Activated T-helper 1 cell treated with anti-CD3 and anti-CD28 coated beads, Interleukin-2, amount 50 U/mL, for 16 hours (primary cell): ENCODE measurements at places on chromosomes 7 and 10.
A peak's percentile ranks its signal among the peaks of the same experiment; 100 is the strongest.

GRCh38 chr7:157590526-157590925 lies 253.7 kb downstream of the DNAJB6 start:
- no peak for DNase-seq

GRCh38 chr7:47561715-47562446 lies 20.0 kb downstream of the TNS3 start:
- DNase-seq: no peak

GRCh38 chr7:108203537-108203936 lies 73.4 kb upstream of the LAMB4 start:
- no peak for DNase-seq

- DNase-seq: no peak
Measured at GRCh38 chr10:4980793-4981192, 17.6 kb downstream of the AKR1C1 start.

DNA sequence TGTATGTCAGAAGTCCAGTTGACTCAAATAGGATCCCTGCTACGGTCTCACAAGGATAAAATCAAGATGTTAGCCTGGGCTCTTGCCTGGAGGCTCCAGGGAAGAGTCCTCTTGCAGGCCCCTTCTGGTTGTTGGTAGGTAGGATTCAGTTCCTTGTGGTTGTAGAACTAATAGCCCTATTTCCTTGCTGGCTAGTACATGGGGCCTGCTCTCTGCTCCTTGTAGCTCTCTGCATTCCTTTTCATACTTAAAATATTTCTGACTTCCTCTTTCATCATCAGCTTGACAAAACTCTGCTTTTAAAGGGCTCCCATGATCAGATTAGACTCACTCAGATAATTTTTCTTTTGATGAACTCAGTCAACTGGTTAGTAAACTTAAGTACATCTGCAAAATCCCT lies 756.7 kb downstream of the GATA3 start:
- DNase-seq: no peak

DNA sequence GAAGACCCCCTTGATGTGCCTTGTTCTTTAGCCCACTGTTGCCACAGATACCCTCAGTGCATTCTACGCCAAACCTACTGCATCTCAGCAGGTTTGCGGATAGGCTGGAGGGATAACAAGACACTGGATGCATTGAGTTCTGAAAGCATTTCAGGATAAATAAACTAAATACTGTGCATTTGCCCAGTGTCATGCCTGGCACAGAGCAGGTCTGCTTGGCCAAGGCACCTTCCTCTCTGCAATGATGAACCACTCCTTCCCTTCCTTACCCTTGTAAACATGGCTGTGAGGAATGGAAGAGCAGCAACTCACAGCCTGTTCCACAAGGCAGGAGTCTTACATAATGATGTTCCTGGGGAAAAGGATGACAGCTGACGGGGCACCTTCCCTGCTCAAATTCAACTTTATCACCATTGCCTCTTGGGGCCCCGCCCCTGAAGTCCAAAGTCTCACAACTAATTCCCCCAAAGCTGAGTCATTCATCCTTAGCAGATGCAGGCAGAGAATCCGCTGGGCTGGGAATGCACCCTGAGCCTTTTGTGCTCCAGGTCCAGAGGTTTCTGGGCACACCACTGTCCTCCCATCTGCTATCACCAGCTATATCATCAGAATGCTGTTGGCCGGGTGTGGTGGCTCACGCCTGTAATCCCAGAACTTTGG lies 11.6 kb downstream of the DDX56 start:
- DNase-seq: no peak

DNA sequence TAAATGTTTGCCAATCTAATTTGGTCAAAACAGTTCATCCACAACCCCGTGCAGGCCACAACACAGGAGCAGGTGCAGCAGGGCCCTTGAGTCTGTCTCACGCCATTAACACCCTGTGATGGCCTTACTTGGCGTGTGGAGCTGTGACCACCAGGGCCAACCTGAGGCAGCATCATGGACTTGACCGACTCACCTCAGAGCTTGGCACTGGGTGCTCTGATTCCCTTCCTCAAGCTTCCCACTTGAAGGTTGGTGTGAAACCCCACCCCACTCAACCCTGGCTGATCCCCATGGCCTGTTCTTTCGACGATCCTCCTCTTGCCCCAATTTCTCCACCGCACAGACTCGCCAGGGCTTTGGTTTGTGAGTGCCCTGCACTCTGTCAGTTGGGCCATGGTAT lies 623.1 kb downstream of the PTPRN2 start:
- DNase-seq: no peak

DNA sequence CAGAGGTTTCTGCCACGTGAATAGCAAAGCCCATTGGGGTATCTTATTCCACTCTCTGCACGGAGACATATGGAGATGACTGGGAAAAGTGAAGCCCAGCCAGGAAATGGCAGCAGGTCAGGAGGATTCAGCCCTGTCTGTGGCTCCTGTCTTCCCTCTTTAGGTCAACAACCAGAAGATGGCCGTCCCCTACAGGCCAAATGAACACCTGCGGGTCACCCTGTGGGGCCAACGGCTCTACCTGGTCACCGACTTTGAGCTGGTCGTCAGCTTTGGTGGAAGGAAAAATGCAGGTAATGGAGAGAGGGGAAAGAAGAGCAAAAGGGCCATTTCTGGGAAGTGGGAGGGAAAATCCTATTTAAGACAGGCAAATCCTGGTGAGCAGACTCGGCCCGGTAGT lies 38.3 kb downstream of the EPHB4 start:
- DNase-seq: no peak

DNA sequence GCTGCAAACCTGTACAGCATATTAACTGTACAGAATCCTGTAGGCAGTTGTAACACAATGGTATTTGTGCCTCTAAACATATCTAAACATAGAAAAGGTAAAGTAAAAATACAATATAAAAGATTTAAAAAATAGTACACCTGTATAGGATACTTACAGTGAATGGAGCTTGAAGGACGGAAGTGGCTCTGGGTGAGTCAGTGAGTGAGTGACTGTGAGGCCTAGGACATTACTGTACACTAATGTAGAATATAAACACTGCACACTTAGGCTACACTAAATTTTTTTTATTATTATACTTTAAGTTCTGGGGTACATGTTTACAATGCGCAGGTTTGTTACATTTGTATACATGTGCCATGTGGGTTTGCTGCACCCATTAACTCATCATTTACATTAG lies 97.3 kb upstream of the STK17A start:
- no peak for DNase-seq

- no peak for DNase-seq
Measured at GRCh38 chr10:125515571-125515970, 167.4 kb downstream of the TEX36 start.

- no peak for DNase-seq
Measured at GRCh38 chr7:157017149-157017548, 6.7 kb upstream of the MNX1 start.

- DNase-seq: no peak
Measured at GRCh38 chr7:108455998-108456677, at the start of gene NRCAM. Gene NRCAM, minus strand, starts transcription at chr7:108456436. Its CDS starts 216,372 bp downstream, at chr7:108240064.

DNA sequence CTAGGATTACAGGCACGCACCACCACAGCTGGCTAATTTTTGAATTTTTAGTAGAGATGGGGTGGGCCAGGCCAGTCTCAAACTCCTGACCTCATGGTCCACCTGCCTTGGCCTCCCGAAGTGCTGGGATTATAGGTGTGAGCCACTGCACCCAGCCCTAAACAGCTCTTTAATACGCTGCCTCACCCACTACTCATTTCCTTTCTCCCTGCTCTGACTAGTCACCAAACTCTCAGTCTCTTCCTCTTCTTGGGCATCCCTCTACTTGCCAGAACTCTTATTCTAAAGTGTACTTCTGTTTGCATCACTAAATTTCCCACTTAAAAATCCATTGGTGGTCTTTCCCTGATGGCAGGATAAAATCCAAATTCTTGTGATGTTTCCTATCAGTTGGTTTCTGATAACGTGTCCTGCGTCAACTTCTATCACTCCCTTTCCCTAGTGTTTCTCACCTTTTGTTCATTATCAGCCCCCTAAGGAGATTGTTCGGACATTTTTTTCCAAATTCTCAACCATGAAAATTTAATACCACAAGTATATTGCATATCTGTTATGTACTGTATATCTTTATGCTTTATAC lies 124.7 kb downstream of the CUBN start:
- no peak for DNase-seq

DNA sequence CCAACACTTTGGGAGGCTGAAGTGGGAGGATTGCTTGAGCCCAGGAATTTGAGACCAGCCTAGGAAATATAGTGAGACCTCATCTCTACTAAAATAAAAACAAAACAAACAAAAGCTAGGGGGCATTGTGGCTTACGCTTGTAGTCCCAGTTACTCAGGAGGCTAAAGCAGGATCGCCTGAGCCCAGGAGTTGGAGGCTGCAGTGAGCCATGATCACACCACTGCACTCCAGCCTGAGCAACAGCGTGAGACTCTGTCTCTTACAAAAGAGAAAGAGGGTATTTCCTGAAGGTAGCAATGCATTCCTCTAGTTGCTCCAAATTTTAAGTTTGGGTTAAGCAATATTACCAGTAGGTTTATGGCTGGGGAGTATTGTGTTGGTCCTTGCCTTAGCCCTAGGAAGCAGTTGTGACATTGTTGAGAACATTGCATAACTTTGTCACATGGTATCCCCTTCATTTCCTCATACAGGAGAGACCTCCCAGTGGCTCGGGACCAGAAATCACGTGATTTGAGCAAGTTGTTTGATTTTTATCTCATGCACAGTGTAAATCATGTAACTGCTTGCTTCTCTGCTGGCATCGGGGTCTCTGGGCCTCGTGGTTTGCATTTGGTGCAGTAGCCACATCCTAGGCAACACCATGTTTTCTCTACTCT lies 23.3 kb upstream of the SMARCD3 start:
- no peak for DNase-seq

DNA sequence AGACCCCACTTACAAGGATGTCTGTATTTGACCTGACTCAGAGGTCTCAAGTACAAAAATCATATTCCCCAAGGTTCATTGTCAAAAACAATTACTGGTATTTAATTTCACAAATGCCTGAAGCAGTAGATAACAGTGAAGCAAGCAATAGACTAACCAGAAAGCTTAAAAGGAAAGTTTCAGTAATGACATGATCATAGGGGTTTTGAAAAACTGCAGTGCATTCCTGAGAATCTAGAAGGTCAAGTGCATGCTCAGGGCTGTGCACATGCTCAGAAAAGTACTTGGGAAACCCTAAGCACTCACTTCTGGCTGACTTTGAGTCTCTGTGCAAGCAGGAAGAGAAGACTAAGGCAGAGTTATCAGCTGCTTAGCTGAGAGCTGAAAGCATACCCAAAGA lies 27.1 kb downstream of the RASGEF1A start:
- no peak for DNase-seq

DNA sequence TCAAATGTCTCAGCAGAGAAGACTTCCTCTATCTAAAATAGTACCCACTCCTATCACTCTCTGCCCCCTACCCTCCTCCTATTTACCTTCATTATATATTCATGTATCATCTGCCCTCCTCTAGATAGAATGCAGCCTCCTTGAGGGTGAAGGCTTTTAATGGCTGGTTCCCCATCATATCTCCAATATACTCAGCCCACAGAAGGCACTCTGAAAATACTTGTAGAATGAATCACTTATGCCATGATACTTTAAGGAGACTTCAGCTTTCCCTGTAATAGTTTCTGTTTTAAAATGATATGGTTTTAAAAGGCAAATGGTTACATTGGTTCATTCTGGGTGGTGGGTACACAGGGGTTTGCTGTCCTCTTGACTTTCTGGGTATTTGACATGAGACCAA lies 25.3 kb downstream of the GFRA1 start:
- DNase-seq: no peak

GRCh38 chr7:72298091-72298490 lies 114.0 kb downstream of the CALN1 start:
- no peak for DNase-seq

- DNase-seq: no peak
Measured at GRCh38 chr7:140726281-140726680, 29.8 kb downstream of the NDUFB2 start.

DNA sequence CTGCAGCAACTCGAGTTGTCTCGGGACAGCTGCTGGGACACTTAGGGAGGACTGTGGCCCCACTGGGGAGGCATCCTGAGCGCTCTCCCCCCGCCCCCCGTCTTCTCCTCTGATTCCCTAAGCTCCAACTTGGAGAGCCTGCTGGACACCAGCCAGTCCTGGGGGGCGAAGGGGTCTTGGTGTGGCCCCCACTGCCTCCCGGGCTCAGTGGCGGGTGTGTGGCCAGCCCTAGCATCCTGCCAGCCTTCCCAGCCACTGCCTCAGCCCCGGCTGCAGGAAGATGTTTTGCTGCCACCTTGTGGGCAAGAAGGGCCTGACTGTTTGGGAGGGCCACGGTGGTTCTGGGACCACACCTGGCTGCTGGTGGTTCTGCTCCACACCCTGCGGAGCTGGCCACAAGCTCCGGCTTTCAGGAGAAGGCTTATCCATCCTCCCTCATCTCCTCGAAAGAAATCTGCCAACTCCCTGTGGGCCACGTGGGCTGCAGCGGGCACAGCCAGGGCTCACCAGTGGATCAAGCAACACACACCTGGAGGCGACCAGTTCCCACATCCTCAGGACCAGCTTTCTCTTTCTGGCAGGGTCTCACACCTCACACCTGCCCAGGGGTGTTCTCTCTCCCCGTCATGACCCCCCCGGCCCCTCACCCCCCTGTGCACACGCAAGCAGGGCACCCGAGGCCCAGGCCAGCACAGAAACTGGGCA lies 24.8 kb downstream of the AGAP3 start:
- DNase-seq: peak; percentile 57

- no peak for DNase-seq
Measured at GRCh38 chr10:88920986-88921593, 31.5 kb downstream of the ACTA2 start.

GRCh38 chr7:92847305-92847704 lies 10.9 kb upstream of the CDK6 start:
- DNase-seq: no peak

GRCh38 chr10:114392112-114392835 lies 12.0 kb downstream of the AFAP1L2 start:
- DNase-seq: no peak

GRCh38 chr10:66917104-66917503 lies 8.7 kb upstream of the LRRTM3 start:
- DNase-seq: no peak

DNA sequence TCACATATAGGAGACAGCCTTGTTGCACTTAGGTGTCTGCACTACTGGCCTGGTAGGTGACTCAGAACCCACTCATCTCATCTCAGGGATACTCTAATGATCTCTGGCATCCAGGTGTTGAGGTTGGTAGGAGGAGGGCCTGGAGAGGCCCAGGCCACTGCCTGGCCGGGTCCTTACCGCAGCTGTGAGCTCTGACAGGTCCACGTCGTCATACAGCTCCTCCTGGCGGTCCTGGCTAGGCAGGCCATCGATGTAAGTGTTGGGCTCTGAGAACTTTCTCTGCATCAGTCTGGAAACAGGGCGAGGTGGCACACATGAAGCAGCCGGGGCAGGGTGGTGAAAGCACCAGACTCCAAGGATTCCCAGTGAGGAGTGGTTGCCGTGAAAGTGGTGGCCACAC lies 62.1 kb downstream of the VWA2 start:
- DNase-seq: no peak

GRCh38 chr7:140638173-140638791 lies 2.3 kb downstream of the DENND2A start:
- no peak for DNase-seq

DNA sequence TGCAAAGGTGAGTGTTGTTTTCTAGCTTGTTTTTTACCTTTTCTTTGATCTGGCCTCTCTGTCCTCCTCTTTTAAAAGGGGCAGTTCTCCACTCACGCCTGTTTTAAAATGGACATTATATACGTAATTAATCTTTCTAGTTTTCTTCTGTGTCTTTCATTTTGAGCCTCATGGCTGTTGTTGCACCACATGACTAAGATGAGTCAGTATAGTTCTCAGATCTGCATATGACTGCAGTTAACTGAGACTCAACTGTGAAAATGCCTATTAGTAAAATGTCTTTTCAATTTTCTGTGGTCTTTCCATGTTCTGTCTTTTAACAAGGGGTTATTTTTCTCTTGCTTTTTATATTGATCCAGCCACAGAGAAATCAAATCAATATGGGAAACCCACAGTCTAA lies 296.1 kb downstream of the CDK14 start:
- no peak for DNase-seq
